ENCODE measurements at places on chromosomes 6 and 20. TPM values are rescaled to one million over a fixed set of nuclear protein-coding genes. Genes with fewer than 3 reads are reported as not detected.

DNA sequence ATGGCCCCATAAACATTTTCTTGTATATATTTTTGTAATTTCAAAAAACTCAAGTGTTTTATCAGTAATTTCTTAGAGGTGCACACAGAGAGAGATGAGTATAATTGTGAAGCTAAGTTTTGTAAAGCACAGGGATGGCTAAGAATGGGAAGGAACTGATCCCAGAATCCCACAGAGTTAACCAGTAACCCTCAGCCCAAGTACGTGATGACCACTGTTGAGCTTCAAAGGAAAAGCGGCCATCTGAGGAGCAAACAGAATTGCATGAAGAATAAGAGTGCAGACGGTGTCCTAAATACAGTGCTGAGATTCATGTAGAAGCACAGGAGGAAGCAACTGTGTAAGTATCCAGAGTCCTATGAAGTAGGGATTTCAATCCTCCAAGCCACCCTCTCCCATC is 28.1 kb upstream of the HLA-C start:
- DNase-seq = no peak

- DNase-seq = no peak
These were observed 35.8 kb downstream of the C6orf15 start for GRCh38 chr6:31076611-31077010.

DNA sequence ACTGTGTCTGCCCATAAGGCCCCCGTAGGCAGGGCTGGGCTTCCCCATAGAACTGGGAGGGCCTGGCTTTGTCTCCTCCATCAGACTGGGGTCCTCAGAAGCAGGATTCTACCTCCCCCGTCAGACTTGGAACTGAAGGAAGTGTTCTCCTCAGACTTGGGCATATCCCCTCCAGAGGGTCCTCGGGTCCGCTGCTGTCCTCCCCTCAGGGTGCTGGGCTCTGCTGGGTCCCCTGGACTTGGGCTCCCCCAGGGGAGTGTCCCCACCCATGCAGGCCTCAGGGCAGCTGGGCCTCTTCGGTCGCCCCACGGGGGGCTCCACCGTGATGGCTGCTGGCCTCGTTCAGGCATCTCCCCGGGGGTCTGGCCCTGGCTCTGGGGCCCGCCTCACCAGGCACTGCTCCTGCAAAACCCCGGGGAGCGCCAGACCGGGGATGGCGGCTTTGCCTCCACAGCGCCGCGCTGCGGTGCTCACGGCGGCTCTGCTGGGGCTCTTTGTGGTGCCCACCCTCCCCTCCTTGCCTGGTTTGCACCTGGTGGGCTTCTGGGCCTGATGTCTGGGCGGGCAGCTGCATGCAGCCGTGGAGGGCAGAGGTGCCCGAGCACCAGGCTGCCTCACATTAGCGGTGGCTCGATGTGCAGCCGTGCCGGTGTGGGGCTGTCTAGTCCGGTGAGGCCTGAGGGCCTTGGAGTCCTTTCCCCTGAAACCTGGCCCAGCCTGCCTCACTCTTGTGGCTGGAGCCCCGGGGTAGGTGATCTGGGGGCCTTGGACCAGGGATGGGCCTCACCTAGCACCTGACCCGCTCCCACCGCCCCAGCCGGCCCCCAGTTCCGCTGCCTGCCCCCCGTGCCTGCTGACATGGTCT is 13.9 kb downstream of the COL20A1 start:
- DNase-seq = no peak

DNA sequence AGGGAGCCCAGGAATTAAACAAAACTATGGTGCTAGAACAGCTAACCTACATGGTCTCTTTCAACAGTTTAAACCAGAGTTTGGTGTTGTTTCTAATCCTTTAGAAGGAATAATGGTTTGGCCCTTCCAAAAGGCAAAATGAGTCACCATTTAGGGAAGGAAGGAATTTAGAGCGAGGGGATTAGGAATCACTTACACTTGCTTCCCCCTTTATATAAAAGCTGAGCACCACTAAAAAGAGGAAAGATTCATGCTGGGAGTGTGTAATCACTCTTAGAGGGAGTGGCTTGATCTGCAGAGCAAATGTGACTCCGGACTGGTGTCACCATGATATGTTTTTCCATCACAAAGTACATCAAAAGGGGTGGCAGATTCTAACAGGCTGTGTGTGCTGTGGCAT is 63.6 kb downstream of the F13A1 start:
- no peak for DNase-seq

- no peak for DNase-seq
These were observed 89.5 kb downstream of the DLL1 start for GRCh38 chr6:170201361-170201760.

DNA sequence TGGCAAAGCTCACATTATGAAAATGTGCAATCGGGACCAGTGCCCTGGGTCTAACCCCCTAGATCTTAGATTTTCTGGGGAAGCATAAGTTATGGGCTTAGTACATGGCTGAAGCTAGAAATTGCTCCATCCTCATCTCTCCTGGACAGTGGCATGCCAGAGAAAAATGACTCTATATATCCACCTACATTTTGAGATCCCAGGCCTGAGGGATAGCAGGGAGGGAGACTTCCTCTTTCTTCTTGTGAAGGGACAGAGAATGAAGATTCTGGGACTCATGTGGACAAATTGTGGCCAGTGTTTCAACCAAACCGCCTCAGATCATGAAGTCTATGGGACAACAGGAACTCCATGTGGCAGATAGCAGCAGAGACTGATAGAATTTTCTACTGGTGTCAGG is 35.4 kb downstream of the GSTA2 start:
- DNase-seq = no peak

DNA sequence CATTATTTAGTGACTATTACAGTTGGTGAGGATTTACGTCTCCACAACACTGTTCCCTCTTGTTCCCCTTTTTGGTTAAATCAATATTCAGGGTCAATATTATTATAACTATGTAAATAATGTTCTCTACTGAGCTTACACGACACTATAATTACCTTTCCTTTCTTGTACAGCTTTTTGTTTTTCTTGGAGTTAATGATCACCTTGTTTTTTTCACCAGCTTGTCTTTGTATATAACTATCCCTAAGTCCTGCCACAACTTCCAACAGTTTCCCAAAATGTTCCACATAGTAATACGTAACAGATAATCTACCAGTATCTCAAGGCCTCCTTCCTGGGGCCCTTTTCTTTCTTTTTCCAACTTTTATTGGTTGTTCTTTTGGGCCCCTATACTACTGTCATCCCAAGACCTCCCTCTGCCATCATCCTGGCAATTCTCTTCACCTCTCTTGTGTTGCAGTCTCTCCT is 142.0 kb upstream of the SOX4 start:
- DNase-seq = no peak

- DNase-seq = no peak
These were observed 38.5 kb downstream of the PKIB start for GRCh38 chr6:122648726-122649125.

DNA sequence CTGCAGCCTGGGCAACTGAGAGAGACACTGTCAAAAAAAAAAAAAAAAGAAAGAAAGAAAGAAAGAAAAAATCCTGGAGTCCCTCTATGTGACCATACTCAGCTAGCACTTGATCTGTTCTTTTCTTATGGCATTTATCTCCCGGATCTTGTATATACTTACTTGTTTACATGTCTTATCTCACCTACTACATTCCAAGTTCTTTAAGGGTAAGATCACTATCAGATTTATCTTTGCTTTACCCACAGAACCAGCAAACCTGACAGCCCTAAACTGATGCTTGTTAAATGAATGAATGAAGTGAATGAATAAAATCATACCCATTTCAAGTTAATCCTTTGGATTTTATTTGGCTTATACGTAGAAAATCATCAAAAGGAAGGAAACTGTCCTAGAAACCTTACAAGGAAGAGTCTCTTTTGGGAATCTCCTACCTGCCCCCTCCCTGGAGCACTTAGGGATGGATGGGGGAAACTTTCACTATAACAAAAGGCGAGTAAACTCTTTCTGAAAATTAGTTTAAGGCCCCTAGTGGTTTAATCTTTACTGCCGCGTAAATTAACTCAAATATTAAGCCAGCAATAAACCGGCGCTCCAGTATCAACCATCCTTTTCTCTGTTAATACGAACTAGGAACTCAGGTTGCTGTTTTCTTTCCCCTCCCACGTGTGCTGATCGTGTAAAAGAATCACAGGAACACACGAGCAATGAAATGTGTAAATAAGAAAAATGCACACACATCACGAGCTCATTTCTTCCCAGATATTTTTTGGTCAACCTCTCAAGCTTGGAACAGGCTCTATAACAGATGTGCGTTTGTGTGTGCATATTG is 1.3 kb upstream of the UTRN start:
- peak; percentile 25 for DNase-seq

DNA sequence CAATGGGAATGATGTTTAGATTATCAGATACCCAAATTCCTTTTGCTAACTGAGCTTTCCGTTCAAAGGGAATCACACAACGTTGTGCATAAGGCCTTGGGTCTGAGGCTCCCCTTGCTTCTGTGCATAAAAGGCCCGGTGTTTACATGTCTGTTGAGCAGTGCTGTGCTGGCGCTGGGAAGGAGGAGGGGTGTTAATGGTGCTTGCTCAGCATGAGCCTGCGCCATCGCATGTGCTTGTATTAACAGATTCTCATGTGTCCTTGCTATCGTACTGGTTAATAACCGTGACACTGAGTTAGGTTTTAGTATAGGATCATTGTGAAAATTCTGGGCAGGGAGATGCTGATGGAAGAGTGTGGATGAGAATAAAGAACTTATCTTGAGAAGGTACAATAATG is 62.3 kb upstream of the TRAF3IP2 start:
- no peak for DNase-seq

DNA sequence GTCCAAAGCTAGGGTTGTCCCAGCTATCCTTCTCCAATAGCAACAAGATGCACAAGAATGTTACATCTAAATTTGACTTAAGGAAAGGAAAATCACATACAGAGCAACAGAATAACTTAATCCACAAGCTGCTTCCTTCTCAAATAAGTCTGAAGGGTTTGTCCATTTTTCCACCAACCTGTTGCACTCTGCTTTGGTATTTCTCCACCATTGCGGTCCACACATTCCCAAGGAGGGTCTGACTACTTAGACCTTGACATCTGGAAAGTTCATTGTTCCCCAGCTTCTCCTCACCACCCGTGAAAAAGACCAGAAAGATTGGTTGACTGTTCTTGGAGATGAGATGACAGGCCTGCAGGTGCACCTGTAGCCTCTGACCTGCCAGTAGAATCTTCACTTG is 72.5 kb downstream of the PDSS2 start:
- no peak for DNase-seq

DNA sequence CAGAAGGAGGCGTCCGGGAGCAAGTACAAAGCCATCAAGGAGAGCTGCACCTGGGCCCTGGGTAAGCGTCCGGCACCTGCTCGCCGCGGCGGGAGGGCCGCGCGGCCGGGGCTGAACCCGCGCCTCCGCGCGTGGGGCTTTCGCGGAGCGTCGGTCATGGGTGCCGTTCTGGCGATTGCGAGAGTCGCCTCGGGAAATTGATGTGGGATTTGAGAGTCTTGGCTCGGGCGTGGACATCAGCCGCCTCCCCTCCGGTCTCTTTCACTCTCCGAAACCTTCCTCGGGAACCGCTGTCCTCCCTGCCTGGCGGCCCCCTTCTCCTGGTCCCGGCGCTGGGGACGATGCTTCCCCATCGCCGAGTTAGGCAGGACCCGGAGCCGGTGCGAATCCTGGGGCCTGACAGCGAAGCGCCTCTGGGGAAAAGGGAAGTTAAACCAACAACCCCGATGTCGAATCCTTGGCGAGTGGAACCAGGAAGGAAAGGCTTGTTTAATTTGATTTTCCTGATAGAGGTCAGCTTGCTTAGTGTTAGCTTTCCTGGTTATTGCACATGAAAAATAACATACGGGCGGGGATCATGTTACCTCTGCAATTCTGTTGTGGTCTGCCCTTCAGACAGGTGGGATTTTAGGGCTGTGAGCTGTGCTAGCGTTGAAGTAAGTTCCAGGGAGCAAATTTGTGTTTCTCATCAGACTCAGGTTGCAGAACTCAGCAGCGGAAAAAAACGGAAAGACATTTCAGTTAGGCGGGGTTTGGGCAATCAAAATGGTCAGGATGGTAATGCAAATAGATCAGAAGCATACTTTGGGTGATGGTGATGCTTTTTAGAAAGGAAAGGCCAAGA is 594 bp downstream of the ARFGEF3 start:
- DNase-seq = no peak

DNA sequence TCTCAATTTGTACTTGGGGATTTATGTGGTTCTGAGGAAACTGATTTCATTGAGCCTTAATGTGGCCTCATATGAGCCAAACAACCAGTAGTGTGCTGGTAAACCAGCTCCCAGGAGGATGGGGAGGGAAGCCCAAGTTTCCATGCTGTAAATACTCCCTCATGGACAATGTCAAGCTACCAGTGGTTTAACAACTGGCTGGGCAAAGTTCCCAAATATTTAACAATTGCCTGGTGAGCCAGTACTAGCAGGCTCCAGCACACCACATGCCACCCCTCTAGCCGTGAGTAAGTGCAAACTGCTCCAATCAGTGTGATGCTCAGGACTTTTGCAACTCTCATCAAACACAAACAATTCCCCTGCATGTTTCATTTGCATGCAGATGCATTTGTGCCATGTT is 19.2 kb upstream of the CDKN1A start:
- peak; percentile 75 for DNase-seq

DNA sequence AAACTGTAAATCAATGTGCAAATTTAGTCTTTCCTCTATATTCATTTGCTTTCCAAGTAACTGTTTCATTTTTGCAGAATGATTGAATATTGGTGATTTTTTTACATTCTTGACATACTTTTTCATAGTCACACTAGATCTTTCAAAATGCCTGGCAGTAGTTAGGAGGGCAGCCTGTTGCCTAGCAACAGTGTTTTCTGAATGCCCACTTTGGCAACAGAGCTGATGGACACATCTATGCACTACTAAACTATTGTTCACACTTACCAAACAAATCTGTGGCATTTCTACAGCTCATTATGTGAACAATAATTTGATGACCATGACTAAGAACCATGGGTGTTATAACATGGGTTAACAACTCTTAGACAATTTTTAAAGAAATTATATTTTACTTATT is 438.0 kb upstream of the IMPG1 start:
- no peak for DNase-seq

- peak; percentile 48 for DNase-seq
These were observed 80.4 kb upstream of the BTN3A2 start for GRCh38 chr6:26284537-26285142.

GRCh38 chr6:14770040-14770439 is 475.8 kb upstream of the JARID2 start:
- no peak for DNase-seq

ATP9A gene
- 2.2 TPM for polyA plus RNA-seq

STX16 gene
- 29.5 TPM for polyA plus RNA-seq

FRS3 gene
- 2.2 TPM for polyA plus RNA-seq

PPP1R3D gene
- polyA plus RNA-seq = 2.8 TPM

HMGCLL1 gene
- polyA plus RNA-seq = not detected

Data from mammary epithelial cell (primary cell).